CD4-positive, alpha-beta T cell treated with Interleukin-17A for 1 hour (primary cell): ENCODE measurements at places on chromosomes 3 and 15.

- DNase-seq = no peak
Measured at GRCh38 chr3:132394320-132394719, 23.0 kb upstream of the DNAJC13 start.

DNA sequence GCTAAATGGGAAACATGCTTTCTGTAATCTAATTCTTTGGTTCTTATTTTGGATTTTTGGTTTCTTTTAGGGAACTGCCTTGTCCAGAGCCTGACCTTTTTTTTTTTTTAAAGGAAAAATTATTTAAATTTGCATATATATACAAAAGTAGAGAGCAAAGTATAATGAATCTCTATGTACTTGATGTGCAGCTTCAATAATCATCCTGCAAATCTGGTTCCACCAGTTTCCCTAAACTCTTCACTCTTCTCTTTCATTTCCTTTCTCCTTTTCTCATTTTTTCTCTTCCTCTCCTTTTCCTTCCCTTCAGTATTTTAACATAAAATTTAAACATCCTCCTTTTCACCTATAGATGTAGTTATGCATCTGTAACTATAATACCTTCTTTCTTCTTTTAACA lies 82.5 kb downstream of the USP13 start:
- DNase-seq = no peak

DNA sequence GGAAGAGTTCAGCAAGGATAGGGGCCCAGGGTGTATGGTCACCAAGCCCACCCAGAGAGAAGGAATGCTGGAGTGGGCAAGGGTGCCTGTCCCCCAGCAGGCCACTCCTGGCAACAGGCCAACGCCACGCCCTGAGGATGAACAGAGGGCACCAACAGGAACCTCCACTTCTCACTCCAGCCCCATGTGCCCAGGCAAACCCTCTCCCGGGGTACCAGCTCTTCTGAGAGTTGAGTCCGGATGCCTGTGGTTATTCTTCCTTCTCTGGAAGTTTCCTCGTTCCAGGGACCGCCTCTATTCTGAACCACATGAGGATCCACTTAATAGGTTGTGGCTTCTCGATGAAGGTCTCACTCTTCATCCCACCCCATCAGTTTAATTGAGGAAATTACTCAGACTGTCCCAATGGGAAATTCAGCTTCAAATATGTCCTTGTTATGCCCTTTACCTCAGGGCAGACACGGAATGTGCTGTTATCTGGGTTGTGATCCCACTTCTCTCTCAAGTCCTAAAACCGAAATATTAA lies 114.3 kb downstream of the LIPC start:
- no peak for DNase-seq

DNA sequence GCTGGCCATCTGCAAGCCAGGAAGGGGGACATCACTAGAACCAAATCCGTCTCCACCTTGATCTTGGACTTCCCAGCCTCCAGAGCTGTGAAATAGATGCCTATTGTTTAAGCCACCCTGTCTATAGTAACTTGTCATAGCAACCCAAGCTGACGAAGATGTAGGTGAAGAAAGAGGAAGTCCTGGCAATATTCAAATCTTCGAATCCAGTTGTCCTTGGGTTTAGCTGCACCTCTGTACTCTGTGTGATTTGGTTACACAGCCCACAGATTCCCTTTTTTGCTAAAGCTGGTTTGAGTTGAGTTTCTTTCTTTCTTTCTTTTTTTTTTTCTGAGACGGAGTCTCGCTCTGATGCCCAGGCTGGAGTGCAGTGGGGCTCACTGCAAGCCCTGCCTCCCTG lies 68.0 kb upstream of the XCR1 start:
- DNase-seq = no peak

- no peak for DNase-seq
Measured at GRCh38 chr15:33016405-33017024, 178.0 kb downstream of the FMN1 start.

DNA sequence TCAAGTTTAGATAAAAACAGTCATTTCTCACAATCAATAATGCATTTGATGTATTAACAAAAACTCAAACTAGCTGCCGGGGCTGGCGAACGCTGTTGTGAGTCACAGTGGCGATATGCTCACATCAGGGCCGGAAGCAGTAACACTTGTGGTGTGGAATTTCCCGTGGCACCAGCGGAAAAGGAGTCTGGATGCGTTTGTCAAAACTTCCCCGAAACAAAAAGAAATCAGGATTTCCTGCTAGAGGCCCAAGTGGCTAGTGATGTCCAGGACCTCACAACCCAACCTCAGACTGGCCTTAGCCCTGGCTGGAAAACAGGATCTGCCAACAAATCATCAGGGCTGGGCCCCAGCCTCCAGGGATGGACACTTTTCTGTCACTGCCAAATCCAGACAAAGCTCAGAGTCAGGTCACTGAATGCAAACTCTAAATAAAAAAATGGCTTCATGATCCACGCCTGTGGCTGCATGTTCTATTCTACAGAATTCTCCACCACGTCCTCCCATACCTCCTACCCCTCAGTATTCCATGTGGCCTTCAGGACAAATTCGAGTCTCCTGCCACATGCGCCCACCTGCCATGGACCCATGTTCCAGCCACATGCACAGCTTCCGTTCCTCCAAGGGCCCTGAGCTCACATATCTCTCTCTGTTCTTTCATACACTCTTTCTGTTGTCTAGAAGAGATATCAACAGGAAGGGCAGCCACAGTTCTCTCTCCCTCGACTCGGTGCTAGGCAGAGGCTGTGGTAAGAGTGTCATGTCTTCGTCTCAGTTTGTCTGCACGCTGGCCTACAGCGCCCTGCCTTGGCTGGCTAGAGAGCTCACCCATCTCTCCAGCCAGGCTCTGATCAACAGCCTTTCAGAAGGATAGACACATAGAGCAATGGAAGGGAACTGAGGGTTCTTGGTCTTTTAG lies 35.4 kb downstream of the EHD4 start:
- DNase-seq = peak; percentile 90

DNA sequence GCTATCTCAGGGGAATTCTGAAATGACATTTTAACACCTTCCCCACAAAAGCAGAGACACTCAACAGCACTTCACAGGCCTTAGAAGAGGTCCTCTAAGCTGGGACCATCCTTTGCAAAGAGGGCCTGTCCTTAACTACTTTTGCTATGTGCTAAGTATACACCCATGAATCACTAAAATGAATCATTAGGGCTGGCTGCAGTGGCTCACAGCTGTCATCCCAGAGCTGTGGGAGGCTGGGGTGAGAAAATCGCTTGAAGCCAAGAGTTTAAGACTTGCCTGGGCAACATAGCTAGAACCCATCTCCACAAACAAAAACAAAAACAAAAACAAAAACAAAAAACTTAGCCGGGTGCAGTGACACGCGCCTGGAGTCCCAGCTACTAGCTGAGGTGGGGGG lies 53.9 kb upstream of the MELTF start:
- DNase-seq = no peak

- no peak for DNase-seq
Measured at GRCh38 chr3:120080836-120081235, 13.4 kb downstream of the GSK3B start.

GRCh38 chr3:55329849-55330248 lies 157.3 kb downstream of the WNT5A start:
- DNase-seq = no peak

- DNase-seq = no peak
Measured at GRCh38 chr3:160291290-160291908, 66.2 kb downstream of the C3orf80 start.

DNA sequence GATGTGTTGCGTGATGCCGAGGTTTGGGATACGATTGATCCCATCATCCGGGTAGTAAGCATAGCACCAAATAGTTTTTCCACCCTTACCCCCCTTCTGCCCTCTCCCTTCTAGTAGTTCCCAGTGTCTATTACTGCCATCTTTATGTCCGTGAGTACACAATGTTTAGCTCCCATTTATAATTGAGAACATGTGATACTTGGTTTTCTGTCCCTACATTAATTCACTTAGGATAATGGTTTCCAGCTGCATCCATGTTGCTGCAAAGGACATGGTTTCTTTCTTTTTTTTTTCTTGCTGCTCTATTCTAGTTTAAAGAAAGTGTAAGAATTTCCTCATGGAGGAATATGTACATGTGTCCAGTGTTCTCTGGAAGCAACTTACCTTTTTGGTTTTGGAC lies 51.8 kb downstream of the NSUN3 start:
- DNase-seq = no peak

DNA sequence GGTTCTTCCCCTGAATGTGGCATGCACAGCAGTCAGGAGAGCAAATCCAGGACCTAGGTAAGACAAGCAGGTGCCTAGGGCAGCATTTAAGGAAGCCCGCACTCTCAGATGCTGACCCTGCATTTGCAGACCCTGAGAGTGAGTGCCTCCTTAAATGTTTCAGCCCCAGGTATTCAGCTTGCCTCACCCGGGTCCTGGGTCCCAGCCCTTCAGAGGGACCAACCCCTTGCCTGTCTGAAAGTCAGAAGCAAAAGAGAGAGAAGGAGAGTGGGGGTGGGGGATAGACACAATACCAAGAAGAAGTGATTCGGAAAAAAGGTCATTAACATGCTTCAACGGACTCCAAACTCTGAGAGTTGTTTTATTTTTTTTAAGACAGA lies 75.0 kb downstream of the MEGF11 start:
- no peak for DNase-seq

DNA sequence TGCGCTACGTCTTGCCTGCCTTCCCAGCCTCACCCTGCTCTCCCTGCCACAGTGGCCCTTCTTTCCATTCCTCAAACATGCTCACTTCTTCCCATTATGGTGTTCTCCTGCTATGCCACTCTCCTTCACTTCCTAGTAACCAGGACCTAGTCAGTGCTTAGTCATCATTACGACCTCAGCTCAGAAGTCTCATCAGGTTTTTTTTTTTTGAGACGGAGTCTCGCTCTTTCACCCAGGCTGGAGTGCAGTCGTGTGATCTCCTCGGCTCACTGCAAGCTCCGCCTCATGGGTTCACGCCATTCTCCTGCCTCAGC lies 149.5 kb downstream of the GREM1 start:
- DNase-seq = no peak

GRCh38 chr3:55622733-55623132 lies 135.6 kb upstream of the WNT5A start:
- DNase-seq = no peak

GRCh38 chr3:154188846-154189245 lies 67.7 kb downstream of the ARHGEF26 start:
- DNase-seq = no peak

GRCh38 chr15:36334059-36334458 lies 245.4 kb upstream of the CDIN1 start:
- no peak for DNase-seq

- DNase-seq = no peak
Measured at GRCh38 chr3:123096731-123097130, 29.9 kb downstream of the PDIA5 start.

- no peak for DNase-seq
Measured at GRCh38 chr3:100023595-100023994, 90.7 kb downstream of the FILIP1L start.

DNA sequence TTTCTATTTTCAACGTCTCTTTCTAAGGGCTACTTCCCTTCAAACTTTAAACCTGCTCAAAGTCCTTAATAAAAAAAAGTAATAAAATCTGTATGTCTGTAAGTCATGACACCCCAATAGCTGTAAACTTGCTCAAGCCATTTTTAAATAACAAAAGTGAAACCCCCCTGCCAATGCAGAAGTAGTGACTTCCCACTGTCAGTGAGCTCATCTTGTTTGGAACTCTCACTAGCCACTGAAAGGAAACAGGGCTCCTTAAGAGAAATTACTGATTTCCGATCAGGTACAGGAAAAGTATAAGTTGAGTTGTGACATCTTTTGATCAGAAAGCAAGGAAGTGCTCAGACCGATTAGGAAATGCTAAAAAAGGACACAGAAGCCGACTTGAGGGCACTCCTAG lies 27.6 kb upstream of the GPR171 start:
- DNase-seq = peak; percentile 33

- DNase-seq = no peak
Measured at GRCh38 chr3:57007521-57008460, 52.7 kb upstream of the SPATA12 start.

- peak; percentile 21 for DNase-seq
Measured at GRCh38 chr3:43246976-43247375, 39.4 kb upstream of the SNRK start.

DNA sequence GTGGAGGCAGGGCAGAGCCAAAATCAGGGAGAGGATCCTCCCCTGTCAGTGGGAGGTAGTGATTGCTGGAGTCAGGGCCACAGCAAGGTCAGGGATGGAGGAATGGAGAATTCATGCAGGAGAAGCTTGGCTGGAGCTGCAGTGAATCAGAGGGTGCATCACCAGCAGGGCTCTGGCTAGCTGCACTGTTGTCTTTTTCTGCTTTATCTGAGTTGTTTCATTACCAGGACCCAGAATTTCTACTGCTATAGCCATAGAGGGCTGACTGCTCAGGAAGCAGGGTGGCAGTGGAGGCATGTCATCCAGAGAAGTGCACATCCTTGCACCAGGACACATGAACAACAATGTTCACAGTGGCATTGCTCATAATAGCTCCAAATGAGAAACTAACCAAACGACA lies 113.5 kb upstream of the GALNT15 start:
- no peak for DNase-seq

DNA sequence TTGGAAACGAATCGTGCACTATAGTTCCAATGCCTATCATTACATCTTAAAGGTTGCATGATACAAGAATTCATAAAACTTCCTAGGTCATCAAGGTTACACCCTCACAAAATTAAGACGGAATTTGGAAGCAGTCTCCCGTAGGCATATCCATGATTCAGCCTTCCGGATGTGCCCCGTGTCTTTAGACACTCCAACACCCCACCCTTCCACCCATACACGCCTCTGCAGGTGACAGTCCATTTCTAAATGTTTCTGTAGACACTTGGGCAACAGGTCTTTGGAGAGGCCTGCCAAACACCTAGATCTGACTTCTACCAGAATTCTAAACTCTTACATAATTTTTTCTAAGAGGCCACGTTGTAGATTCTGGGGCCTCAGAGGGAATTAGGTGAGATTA lies 49.8 kb downstream of the LDHAL6B start:
- DNase-seq = no peak

DNA sequence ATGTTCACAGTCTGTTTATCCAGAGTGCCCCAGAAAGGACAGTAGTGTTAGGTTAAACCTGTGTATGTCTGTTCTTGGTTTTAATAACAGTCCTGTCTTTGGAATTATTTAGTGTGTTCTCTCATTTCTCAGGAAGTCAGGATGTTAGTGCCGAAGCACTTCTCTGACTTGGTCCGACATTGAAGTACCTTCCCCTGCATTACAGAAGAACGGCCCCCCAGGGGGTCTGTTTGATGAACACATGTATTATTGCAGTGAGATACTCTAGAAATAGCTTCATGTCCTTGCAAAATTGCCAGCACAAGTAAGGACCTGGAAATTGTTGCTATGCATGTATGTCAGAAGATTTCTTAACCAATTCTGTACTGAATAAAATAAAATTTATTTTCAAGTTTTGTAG lies 110.9 kb downstream of the IGF1R start:
- DNase-seq = no peak
